ENCODE measurements at places on chromosomes 4 and X. TPM values are rescaled to one million over a fixed set of nuclear protein-coding genes. Genes with fewer than 3 reads are reported as not detected.

AKAP4 gene
- total RNA-seq, result not detected

KLKB1 gene
- total RNA-seq, result 0.51 TPM

LANCL3 gene
- total RNA-seq, result 0.16 TPM

SPANXC gene
- total RNA-seq, result not detected

SSX2 gene
- not detected for total RNA-seq

TKTL2 gene
- 0.32 TPM for total RNA-seq

HPGDS gene
- total RNA-seq, result 0.72 TPM

GAGE12J gene
- not detected for total RNA-seq

VCX3B gene
- not detected for total RNA-seq

RXFP1 gene
- total RNA-seq, result not detected

GRCh38 chr4:7153711-7154110 is 38.6 kb upstream of the SORCS2 start:
- no peak for DNase-seq

DNA sequence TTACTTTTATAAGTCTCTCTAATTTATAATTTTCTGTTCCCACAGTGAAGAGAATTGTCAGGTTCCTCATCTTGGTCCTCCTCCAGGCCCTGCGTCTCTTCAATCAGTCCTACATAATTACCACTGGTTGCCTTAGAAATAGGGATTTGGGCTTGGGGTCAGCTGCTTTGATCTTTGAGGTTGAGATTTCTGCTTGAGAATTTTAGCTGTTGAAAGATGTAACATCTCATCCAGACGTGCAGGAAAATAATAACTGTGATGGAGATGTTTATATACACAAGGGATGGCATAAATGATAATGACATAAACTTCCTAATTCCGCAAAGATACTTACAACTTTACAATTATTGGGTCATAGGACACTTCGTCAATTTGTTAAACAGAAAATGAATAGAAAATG is 30.3 kb downstream of the AADAT start:
- no peak for DNase-seq

GRCh38 chr4:69753686-69754085 is 6.7 kb downstream of the SULT1B1 start:
- no peak for DNase-seq

GRCh38 chrX:867966-868647 is 237.5 kb downstream of the SHOX start:
- DNase-seq, result no peak

DNA sequence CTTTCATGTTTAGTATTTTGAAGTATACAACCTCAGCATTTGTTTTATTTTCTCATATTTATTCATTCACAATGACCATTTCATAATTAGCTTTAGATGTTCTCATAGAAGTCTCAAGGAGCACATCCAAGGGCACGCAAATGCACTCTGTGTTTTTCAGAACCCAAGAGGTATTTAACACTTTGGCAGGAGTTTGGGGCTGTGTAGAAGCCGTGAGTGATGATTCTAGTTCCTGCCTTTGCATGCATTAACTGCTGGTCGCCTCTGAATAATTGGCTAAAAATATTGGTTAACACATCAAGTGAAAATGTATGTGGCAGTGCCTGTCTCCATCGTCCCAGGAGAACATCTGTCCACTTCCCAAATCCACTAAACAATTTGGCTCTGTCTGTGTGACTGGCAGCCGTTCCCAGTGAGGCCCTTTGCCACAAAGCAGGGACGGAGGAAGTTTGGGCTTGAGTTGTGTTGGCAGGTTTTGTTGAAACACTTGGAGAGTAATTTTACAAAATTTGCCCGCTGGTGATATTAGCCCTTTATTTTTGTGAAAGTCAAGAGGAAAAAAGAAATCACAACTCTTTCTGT is 730.7 kb upstream of the SLIT2 start:
- no peak for DNase-seq

DNA sequence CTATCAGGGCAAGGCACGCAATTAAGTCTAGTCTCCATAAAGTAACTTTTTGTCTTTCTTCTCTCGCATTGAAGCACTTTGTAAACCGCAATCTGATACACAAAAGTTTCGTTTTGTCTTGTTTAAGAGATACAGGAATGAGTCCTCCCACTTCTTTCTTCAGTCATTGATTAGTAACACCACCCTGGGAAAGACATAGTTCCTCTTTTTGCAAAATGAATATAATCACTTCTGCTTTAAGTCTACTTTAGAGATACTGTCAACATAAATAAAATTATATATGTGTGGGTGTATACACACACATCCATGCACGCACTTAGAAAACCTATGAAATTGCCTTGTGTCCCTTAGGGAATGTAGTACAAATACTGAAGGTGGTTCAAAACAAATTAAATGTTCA is 11.7 kb downstream of the COQ2 start:
- no peak for DNase-seq

- no peak for DNase-seq
Observed at GRCh38 chr4:110627977-110628662, 5.2 kb upstream of the PITX2 start.

DNA sequence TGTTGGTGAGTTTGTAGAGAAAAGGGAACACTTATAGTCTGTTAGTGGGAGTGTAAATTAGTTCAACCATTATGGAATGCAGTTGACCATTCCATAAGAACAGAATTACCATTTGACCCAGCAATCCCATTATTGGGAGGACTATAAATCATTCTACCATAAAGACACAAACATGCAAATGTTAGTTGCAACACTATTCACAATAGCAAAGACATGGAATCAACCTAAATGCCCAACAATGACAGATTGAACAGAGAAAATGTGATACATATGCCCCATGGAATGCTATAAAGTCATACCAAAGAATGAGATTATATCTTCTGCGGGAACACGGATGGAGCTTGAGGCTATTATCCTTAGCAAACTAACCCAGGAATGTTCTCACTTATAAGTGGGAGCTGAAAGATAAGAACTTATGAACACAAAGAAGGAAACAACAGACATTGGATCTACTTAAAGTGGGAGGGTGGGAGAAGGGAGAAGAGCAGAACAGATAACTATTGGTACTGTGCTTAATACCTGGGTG is 1819.2 kb upstream of the ADGRL3 start:
- no peak for DNase-seq

DNA sequence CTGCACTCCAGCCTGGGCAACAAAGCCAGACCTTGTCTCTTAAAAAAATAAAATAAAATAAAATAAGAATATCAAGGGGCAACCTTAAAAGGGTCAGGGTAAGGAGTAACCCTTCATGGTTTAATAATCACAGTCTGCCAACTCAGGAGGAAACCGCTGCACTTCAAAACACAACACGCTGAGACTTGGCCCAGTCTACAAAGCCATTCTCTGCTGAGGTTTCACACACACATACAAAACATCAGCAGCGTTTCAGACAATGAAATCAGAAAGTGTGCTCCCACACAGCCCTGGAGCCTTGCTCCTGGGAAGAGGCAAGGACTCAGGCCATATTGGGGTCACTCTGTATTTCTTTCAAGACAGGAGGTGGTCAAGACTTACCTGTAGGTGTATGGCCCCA is 18.3 kb downstream of the SCARB2 start:
- DNase-seq, result no peak

DNA sequence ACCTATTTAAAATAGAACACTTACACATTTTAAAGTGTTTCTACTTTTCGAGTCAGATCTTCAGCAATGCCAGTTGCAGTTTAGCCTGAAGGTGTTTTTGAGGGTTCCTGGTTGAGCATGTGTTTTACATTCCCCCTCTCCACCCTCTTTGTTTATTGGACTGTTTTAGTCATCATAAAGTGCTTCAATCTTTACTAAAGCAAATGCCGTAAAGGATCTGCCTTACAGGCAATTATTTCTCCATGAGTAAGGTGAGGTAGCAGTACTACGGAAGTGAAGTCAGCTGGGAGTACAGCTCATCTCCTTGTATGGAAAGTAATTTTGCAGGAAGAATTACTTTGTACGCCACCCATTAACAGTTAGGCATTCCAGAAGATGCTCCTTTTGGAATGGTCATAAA is 36.9 kb downstream of the PDLIM5 start:
- DNase-seq, result no peak

DNA sequence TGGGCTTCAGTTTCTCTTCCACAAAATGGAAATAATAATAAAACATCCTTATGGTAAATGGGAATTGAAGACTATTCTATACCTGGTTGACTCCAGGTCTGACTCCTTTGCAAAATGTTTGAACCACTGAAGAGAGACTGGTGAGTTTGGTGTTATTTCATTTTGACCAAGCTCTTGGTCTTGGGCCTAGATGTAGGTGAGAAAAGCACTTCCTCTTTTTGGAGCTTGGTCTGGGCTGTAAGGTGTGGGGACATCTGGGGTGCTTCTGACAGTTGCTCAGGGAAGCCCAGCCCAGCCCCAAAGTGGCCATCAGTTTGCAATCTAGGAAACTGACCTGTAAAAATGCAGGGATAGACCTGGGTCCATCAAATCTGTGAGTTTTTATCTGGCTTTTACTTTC is 26.8 kb upstream of the SOD3 start:
- DNase-seq, result no peak

GRCh38 chr4:53450773-53451172 is 73.3 kb downstream of the FIP1L1 start:
- no peak for DNase-seq

- DNase-seq, result no peak
Observed at GRCh38 chrX:110397339-110397738, 38.7 kb downstream of the RTL9 start.

- no peak for DNase-seq
Observed at GRCh38 chrX:71510161-71510560, 22.7 kb upstream of the OGT start.

Data from naive thymus-derived CD4-positive, alpha-beta T cell (primary cell).